ENCODE measurements at places on chromosomes 12 and 14.
A peak's percentile ranks its signal among the peaks of the same experiment; 100 is the strongest.

GRCh38 chr12:47990351-47991105 is 13.7 kb downstream of the COL2A1 start:
- DNase-seq: peak; percentile 61

- no peak for DNase-seq
Measured at GRCh38 chr12:68131867-68132414, 27.6 kb downstream of the IFNG start.

GRCh38 chr14:90452366-90452765 is 55.5 kb downstream of the CALM1 start:
- DNase-seq: no peak

DNA sequence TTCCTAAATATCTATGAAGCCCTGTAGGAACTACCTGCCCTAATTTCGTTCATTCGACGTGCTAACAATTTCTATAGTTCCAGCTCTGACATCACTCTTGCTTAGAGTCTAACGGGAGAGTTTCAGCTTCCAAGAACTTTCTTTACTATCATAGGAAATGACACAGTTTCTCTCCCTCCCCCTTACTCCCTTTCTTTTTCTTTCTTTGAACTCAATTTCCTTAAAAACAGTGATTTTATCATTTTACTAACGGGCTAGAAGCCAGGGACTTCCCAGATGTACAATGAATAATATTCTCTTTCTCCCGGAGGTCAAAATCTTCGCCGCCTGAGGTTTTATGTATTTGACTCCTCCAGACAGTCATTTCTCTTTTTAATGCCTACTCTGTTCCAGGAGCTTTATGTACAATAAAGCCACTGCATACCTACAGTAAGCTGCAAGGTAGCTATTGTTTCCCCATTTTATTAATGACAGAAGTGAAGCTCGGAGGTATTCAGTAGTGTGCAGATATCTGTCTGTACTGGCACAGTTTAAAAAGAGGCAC is 15.7 kb downstream of the SMCO2 start:
- DNase-seq: no peak

- peak; percentile 55 for DNase-seq
Measured at GRCh38 chr12:9864913-9865675, 4.1 kb downstream of the CLEC2B start.

DNA sequence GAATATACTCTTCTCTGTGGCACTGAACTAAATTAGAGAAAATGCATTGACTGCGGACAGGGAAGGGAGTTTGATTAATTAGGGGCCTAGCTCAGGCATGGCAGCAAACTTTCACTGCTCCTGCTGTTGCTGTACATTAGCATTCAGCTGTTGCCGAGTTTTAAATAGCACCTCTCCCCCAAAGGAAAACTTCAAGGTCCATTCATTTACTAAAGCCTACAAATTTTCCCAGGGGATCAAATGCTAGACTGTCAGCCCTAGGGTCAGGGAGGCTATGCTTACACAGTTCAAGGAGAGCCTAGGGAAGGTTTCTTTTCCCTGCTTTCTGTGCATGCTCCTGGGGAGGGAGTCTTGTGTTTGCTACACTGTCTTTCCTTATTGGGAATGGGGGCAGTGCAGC is 60.0 kb upstream of the GZMB start:
- no peak for DNase-seq

Measured in NAMALWA (cell line).